NCI-H524 (cell line): ENCODE measurements at places on chromosomes 12 and 14.

GRCh38 chr12:18640321-18640955, 97.4 kb downstream of the PLCZ1 start:
- no peak for DNase-seq

DNA sequence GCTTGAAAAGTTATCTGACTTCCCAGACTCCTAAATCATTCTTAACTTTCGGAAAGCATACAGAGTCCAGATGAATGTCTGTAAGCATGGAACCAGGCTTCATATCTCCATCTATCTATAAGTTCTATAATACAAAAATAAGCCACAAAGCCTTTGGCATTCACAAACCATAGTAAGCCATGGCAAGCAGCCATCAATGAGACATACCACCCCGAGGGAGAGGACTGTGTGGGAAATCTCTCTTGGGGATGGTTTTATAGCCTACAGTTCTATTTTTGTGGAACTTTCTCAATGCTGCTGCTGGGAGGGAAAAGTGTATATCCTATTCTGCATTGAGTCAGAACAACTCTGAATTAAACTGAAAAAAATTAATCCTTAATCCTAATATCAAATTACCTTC, 20.4 kb downstream of the EGLN3 start:
- peak; percentile 17 for DNase-seq

- no peak for DNase-seq
Measured at GRCh38 chr12:57477710-57478681, 1.7 kb downstream of the ARHGAP9 start.

DNA sequence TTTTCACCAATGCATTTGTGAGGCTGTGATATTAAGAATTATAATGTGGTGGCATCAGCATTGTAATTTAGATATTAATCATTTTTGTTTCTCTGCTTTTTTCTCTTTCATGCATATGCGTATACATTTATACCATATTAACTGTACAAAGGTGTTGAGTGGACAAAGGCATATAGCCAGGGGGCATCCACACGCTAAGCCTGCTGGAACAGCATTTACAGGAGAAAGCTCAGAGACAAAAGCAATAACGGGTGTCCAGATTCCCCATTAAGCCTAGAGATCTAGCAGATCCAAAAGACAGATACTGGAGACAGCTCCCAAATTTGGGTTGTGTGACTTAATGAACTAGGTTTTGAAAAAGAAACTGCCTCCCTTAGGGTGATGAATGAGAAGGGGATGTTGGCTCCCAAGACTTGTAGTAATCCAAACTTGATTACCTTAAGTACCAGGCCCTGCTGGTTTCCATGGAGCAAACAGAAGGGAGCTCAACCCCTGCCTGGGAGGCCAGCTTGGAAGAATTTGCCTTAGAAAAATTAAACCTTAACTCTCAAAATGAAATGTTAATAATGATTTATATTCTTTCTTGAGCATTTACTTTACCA, 181.9 kb downstream of the SLC6A15 start:
- DNase-seq = peak; percentile 14

GRCh38 chr12:74412606-74413230, 124.9 kb upstream of the ATXN7L3B start:
- peak; percentile 51 for DNase-seq

GRCh38 chr14:102697501-102697900, 79.7 kb upstream of the TRAF3 start:
- no peak for DNase-seq

DNA sequence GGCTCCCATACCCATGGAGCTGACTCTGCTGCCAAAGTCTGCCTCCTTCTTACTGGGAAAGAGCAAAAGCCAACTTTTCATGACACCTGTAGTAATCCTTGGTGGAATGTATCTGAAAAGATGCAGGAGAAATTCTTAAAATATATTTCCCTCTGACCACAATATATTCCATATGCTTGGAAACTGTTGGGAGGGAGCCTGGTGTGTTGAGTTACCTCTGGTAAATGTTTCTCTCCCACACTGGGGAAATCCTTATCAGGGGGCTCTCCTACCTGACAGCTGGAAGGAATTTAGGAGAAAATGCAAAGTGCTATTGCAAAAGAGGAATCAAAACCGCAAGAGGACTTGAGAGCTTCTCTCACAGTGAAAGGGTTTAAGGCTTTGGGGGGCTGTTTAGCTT, 139.4 kb downstream of the TBX5 start:
- DNase-seq = no peak
